CD4-positive, alpha-beta T cell treated with Interferon alpha-2 for 1 hour (primary cell): ENCODE measurements at places on chromosomes 12 and 14.

- no peak for DNase-seq
Observed at GRCh38 chr14:106789318-106789717, 1262.9 kb downstream of the TMEM121 start.

GRCh38 chr12:49903700-49904423, at the start of gene FAIM2:
Gene FAIM2, minus strand, starts transcription at chr12:49903900. Its CDS starts 108 bp downstream, at chr12:49903792.
- DNase-seq, result peak; percentile 17

DNA sequence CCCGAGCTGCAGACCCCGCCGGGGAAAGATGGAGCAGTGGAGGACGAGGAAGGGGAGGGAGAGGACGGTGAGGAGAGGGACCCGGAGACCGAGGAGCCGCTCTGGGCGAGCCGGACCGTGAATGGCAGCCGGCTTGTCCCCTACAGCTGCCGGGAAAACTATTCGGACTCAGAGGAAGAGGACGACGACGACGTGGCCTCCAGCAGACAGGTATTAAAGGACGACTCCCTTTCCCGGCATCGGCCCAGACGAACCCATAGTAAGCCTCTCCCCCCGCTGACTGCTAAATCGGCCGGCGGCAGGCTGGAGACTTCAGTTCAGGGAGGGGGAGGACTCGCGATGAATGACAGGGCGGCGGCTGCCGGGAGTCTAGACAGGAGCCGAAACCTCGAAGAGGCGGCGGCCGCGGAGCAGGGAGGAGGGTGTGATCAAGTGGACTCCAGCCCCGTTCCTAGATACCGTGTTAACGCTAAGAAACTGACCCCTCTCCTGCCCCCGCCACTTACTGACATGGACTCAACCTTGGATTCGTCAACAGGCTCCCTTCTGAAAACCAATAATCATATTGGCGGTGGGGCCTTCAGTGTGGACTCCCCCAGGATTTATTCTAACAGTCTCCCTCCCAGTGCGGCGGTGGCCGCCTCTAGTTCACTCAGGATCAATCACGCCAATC, 962 bp downstream of the LEMD3 start:
- DNase-seq, result peak; percentile 79

- no peak for DNase-seq
Observed at GRCh38 chr12:92051441-92051840, 94.2 kb downstream of the BTG1 start.

DNA sequence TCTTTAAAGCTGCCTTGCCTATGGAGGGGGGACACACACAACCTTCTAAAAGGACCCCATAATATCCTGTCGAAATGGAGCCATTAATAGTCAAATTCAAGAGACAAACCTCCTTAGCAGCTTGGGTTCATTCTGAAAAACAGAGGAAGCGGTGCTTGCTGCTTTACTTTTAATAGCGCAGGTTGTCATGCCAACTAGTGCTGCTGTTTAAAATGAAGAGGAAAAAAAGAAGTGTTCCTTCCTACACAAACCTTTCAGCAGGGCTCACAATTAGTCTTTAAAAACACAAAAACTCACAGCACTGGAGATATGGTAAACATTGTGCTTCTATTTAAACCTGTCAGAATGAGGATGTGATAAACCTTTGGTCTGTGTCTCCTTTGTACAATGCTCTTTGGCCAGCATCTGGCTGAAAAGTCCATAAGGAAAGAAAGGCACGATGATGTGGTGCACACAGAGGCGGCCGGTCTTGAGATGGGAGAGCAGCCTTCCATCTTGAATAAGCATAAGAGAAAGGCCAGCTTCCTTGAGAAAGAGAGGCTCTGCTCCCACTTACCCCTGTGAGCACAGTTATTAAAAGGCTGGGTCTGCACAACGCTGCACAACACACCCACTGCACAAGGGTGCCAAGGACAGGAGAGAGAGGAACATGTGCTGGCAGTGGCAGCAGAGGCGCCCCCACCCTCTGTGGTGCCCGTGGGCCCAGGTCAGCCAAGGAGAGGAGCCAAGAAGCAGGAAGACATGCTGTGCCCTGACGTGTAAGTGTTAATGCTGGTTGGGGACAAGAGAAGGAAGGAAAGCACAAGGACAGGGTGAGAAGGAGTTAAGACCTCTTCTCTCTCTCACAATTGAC, 144.6 kb downstream of the TTC7B start:
- DNase-seq, result no peak

- DNase-seq, result no peak
Observed at GRCh38 chr12:83859021-83859420, 1053.6 kb downstream of the SLC6A15 start.

DNA sequence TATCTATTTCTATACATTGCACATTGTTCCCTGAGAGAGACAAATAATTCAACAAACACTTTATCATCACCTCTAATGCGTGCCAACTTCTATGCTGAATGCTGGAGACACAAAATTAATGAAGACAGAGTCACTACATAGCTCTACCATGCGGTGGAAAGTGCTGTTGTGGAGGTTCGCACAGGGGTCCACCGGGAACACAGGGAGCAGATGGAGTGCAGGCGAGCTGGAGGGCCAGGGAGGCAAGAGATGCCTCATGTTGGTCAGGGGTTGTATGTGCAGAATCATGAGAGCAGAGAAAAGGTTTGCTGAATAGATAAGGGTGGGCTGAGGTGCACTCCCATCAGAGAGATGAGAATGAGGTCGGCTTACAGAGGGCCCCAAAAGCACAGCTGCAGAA, 25.2 kb downstream of the FAM234B start:
- DNase-seq, result no peak

GRCh38 chr14:100153560-100153959, 5.9 kb downstream of the DEGS2 start:
- DNase-seq, result no peak

DNA sequence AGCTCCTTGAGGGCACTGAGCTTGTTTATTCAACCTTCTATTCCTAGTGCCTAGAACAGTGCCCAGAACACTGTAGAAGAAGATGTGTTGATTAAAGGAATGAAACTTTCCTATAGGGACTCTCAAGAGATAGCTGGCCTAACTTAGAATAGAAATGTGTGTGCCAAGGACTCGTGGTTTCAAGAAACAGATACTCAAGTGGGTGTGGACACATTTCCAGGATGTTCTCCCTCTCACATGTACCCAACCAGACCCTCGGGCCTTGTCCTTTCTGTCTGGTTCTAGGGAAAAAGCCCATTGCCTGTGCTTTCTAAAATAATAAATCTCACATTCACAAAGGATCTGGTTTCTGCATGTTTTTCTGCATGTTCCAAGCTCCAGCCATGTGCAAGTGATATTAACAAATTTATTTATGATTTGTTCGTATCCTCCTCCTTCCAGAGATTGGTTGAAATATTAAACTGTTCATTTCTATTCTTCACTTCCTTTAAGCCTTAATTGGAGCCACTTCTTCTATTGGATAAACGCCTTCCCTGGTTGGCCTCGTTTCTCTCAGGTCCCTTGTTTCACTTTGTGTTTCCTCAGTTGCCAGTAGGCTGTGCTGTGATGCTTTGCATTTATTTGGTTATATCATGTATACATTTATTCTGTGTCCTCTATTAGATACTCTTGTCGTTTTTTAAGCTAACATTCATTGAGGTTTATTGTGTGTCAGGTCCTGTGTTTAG, 89.8 kb downstream of the CRADD start:
- DNase-seq, result peak; percentile 62

DNA sequence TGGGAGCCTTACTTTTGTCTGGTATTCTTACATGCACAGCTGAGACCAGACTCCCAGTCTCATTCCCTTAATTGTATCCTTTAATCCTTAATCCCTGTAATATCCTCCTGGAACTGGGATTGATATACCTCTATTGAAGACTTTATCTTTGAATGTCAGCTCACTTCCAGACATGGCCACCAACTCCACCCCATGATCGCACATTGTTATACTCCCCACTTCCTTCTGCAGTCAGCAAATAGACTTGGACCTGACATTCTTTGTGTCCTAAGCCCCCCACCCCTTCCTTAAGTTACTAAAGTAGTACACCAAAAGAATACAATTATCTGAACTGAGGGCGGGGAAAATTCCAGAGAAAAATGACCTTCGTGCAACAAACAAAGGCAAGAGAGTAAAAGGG, 8.6 kb upstream of the OSBPL8 start:
- no peak for DNase-seq

DNA sequence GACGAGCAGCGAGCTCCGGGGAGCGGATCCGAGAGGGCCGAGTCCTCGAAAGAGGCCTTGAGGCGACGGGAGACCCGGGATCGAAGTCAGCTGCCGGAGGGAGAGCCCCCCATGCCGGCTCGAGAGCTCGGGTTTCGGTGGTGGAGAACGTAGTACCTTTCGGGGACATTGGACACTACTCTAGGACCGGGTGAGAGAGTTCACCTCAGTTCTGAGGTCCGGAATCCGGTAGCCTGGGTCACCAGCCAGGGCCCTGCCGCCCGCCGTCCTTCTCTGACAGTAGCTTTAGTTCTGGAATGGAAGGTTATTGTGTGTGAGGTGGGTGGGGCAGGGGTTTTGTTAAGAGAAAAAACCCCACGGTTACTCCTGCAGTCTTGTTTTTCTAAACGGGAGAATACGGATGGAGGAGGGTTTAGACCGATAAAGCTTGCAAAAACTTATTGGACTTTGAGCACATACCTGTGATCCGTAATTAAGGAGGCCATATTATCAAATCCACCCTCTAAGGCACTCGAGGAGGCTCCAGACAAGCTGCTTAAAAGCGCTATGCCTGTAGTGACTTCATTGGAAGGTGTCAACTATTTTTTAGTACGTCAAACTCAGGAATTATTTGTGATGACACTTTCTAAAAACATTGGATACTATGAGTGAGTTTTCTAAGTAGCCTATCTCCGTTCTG, 765 bp downstream of the SCYL2 start:
- peak; percentile 44 for DNase-seq

DNA sequence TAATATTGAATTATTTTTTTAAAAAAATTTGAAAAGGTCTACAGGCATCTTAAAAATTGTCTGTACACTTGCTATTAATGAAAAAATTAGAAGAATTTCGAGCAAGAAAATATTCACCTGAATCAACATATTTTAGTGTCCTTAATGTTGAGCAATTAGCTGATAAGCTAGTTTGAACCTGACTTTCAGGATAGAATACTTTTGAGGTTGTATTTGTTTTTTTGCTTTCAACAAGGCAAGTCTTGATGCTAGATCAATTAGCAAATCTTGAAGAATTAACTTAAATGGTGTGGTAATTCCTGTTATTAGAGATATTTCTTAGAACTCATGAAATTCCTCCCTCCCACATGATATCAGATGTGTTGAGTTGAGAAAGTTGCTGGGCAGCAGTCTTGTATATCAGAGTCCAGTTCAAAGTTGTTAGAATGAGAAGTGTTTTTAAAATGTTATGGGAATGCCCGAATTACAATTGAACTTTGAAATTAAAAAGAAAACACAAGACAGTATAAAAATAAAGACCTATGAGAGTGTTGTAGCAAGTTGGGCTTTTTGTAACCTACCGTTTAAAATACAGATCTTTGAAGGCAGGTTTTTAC, 119.2 kb downstream of the TRMT5 start:
- no peak for DNase-seq

GRCh38 chr12:93990832-93991803, 157.3 kb upstream of the PLXNC1 start:
- DNase-seq, result no peak

DNA sequence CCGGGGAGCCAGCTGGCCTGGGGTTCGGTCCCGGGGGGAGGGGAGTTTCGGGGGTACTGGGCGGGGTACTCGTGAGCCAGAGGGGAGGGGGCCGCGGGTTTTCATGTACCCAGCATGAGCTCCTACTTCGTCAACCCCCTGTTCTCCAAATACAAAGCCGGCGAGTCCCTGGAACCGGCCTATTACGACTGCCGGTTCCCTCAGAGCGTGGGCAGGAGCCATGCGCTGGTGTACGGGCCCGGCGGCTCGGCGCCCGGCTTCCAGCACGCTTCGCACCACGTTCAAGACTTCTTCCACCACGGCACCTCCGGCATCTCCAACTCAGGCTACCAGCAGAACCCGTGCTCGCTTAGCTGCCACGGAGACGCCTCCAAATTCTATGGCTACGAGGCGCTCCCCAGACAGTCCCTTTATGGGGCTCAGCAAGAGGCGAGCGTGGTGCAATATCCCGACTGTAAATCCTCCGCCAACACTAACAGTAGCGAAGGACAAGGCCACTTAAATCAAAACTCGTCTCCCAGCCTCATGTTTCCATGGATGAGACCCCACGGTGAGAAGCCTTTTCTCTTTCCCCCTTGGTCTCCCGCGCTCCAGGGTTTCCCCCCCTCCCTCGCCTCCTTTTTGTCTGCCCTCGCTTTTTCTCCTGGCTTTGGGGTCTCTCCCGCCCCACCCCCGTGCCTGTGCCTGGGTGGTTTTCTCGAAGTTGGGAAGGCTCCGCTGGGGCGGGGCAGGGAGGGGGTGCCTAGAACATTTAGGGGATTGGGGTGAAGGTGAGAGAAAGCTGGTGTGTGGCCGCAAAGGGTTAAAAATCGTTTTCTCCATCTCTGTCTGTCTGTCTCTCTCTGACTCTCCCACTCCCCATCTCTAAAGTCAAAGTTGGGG, 627 bp downstream of the HOXC8 start:
- no peak for DNase-seq

GRCh38 chr12:128055567-128055966, 211.4 kb upstream of the TMEM132C start:
- DNase-seq, result no peak

- DNase-seq, result peak; percentile 47
Observed at GRCh38 chr14:103561381-103562178, 877 bp downstream of the BAG5 start.

GRCh38 chr14:94659901-94660300, 47.7 kb downstream of the SERPINA3 start:
- no peak for DNase-seq

- no peak for DNase-seq
Observed at GRCh38 chr12:109513977-109514376, 36.5 kb downstream of the UBE3B start.

DNA sequence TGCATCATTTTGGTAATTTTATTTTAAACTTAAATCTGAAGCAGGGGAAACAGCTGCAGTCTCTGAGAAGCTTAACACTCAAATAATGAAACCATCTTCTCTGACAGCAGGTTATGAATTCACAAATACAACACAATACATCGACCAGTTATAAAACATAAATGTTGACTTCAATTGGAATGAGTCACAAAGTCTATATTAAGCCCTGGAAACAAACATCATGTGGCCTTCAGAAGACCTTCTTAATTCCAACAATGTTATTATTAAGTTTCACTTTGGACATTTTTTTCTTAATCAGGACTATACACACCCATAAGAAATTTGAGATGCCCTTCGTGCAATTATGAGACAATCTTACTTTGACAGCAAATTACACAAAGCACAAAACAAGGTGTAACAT, 68.9 kb downstream of the CEP128 start:
- no peak for DNase-seq

DNA sequence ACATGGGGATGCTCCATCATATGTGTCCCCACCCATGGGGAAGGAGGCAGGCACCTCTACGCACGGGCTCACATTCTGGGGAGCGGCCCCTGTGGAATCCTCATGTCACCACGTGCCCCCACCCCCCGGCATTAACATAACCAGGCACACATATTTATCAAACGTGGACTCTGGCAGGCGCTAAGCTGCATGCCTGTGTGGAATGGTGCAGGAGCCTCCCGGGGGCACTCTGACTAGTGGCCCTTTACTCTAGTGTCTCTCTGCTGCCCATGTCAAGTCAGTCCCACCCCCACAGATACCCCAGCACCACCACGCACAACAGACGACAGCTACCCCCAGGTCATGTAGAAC, 66.1 kb downstream of the CCDC88C start:
- DNase-seq, result no peak
